ENCODE measurements at places on chromosomes 2 and 18. TPM values are rescaled to one million over a fixed set of nuclear protein-coding genes. Genes with fewer than 3 reads are reported as not detected.

PTPRN gene
- total RNA-seq: 12.7 TPM

FAM237A gene
- not detected for total RNA-seq

PER2 gene
- 1.3 TPM for total RNA-seq

ZNF385B gene
- not detected for total RNA-seq

LBX2 gene
- 2.1 TPM for total RNA-seq

CCDC74B gene
- 2.3 TPM for total RNA-seq

DYTN gene
- total RNA-seq: not detected

AAMP gene
- total RNA-seq: 139 TPM

CIB4 gene
- not detected for total RNA-seq

RAMP1 gene
- total RNA-seq: 3.1 TPM

SPP2 gene
- not detected for total RNA-seq

SAG gene
- not detected for total RNA-seq

KHK gene
- 0.56 TPM for total RNA-seq

CRYGD gene
- not detected for total RNA-seq

CDH2 gene
- total RNA-seq: 166 TPM

BCL2 gene
- 1.5 TPM for total RNA-seq

TCF23 gene
- total RNA-seq: not detected

CYP1B1 gene
- total RNA-seq: 33.9 TPM

RPL31 gene
- total RNA-seq: 1,362 TPM

GALR1 gene
- total RNA-seq: not detected

GGCX gene
- total RNA-seq: 67.3 TPM

IL18R1 gene
- total RNA-seq: 0.96 TPM

TOGARAM2 gene
- total RNA-seq: not detected

MYOM1 gene
- total RNA-seq: 0.38 TPM

TANC1 gene
- total RNA-seq: 24.8 TPM

PSMA8 gene
- under 0.01 TPM for total RNA-seq

PPP1R1C gene
- total RNA-seq: 0.77 TPM

TSPYL6 gene
- not detected for total RNA-seq

GDF7 gene
- 0.28 TPM for total RNA-seq

PTPN18 gene
- 10.7 TPM for total RNA-seq

OTOS gene
- not detected for total RNA-seq

ANKRD30B gene
- total RNA-seq: 0.96 TPM

SLC20A1 gene
- total RNA-seq: 84.6 TPM

TBR1 gene
- not detected for total RNA-seq

ZNF521 gene
- 9.9 TPM for total RNA-seq

ABHD1 gene
- under 0.01 TPM for total RNA-seq

TTC32 gene
- total RNA-seq: 4.2 TPM

COL5A2 gene
- 929 TPM for total RNA-seq

R3HDM1 gene
- 6.2 TPM for total RNA-seq

NLRC4 gene
- not detected for total RNA-seq

Data from regular cardiac myocyte (primary cell).